ENCODE measurements at places on chromosomes 6 and 20.

- no peak for DNase-seq
Measured at GRCh38 chr6:16243055-16243454, 4.7 kb downstream of the GMPR start.

- no peak for DNase-seq
Measured at GRCh38 chr6:109340811-109341210, 41.5 kb downstream of the CD164 start.

DNA sequence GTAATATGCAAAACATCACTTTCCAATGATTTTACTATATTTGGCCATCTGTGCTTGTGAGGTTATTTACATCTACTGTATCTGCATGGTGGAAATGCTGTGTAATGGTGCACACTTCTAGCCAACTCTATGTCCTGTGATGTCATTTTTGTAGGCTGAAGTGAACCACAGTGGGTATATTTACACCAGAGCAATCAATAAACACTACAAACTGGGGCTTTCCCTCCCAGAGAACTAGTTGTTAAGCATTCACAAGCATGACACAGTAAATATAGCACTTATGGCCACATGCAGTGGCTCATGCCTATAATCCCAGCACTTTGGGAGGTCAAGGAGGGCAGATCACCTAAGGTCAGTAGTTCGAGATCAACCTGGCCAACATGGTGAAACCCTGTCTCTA lies 4.9 kb downstream of the SLC22A2 start:
- DNase-seq: no peak

DNA sequence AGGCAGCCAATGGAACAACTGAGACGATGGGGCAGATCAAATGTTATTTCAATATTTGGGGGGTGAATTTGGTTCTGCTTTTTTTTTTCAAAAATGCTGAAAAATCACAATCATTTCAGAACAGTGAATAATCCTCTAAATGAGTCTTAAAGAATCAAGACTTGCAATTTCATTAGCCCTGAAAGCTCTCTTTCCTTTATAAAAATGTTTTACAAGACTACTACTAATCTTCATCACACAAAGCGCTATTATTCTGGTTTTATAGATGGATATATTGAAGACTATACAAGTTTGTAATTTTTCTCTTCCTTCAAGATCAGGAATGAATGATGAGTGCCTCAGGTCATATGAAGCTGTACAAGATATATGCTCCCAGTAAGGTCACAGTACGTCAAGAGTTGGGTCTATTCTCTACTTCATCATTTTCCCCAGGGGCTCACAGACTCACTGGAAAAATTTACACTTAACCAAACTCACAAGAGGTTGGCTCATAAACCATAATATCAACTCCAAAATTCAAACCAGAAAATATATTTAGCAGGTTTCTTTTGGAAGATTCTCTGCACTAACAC lies 19.5 kb downstream of the RNF24 start:
- no peak for DNase-seq

DNA sequence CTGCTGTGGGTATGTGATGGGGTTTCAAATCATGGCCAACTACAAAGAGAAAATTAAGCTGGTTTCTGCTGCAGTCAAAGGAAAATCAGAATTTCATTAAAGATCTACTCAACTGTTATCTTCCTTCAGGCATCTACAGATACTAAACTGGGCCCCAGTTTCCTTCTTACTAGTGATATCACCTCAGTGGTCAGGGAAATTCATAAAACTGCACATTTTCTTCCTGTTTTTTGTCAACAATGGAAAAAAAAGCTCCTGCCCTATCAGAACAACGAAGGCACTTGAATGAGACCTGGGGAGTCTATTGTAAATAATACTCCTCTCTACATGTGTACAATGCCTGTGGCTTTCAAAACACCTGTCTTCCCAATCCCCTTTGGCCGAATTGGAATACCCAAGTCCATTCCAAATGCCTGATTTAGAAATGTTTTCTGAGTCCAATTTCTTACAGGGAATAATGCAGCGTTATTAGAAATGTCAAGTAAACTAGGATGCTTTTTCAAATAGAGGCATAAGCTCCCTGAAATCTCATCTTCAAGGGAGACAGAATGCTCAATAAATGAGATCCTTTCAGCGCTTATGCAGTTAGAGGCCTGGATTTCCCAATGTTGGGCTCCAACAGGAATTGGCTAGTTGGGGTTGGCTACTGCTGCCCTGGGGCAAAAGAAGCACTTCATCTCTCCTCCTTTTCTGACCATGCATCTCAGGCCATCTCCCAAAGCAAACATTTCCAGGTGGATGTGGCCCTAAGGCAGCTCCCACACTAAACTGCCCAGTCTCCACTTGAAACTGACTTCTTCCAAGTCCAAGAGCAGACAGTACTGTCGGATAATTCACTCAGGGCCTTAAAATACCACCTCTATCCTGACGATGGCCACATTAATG lies 143.3 kb downstream of the NFATC2 start:
- no peak for DNase-seq

All from GM18507 (cell line).